NCI-H748 treated with DMSO at 0.1 percent for 48 hours (cell line): ENCODE measurements at places on chromosomes 3 and 15.
A peak's percentile ranks its signal among the peaks of the same experiment; 100 is the strongest.

DNA sequence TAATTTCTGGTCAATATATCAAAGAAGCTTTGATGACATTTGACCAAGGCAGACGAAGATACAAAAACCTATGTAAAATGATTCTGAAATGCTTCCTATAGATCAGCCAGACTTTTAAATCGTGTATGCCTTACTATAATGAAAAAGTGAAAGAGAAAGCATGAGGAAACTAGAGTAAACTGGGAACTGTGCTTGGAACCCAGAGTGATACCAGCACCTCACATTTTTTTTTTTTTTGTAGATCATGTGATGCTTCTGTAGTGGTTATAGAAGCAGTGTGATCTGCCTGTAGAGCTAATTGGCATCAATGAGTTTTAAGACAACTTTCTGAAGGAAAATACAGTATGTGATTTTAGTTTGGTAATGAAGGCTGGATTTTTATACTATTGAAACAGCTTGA, 150.7 kb downstream of the NLGN1 start:
- no peak for DNase-seq

DNA sequence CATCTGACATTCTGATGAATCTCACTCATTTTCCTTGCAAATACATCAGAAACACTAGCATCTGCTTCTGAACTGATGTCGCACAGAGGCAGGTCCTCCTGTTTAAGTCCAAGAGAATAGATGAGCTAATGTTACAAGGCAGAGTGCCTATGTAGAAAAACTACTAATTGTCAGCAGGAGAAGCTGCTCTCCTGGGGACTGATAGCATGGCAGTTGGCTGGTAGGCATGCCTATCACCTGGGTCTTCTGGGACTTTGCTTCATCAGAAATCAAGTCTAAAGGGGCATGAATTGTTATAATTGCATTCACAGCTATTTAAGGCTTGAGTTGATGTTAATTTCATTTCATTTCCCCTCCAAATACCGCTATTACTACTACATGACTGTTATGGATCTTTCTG, 457.2 kb downstream of the RAP2B start:
- no peak for DNase-seq

- no peak for DNase-seq
Measured at GRCh38 chr15:90287101-90287500, 21.6 kb downstream of the NGRN start.

GRCh38 chr3:146814601-146815315, 209.6 kb upstream of the PLSCR5 start:
- no peak for DNase-seq

GRCh38 chr15:55742498-55742926, 440 bp downstream of the PRTG start:
- no peak for DNase-seq

DNA sequence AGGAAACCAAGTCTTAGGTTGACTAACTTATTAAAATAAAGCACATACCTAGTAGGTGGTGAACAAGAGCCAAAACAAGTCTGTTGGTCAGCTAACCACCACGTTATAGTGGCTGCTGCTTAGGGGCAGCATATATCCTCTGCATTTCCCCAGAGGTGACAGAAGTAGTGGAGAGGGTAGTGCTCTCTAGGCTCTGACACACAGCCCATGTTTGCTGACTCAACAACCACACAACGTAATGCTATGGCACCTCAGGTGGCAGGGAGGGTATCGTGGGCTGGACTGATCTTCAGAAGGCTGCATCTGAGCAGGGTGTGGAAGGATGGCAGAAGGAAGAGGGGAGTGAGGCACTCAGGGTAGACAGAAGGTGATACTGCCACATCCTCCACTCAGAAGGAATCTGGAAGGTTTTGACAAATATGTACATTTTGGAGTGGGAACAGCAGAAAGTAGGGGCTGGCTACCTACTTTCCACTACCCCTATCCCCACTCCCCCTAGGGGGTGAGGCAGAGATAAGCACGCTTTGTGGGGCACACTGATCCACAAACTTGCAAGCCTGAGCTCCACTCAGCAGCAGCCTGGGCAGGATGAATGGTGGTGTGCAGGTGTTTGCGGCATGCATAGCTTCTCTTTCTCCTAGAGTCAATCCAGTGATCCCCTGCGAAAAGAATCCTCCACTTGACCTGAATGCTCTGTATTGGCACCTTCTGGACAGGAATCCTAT, 178.1 kb downstream of the RORA start:
- DNase-seq: no peak

GRCh38 chr15:28017423-28017924, 81.6 kb downstream of the OCA2 start:
- DNase-seq: no peak

- peak; percentile 3 for DNase-seq
Measured at GRCh38 chr3:24303057-24303754, 191.4 kb downstream of the THRB start.

- no peak for DNase-seq
Measured at GRCh38 chr3:43289401-43289800, 3.1 kb downstream of the SNRK start.

- peak; percentile 58 for DNase-seq
Measured at GRCh38 chr15:64246364-64247189, 83.8 kb upstream of the PPIB start.

GRCh38 chr3:78507196-78507984, 1260.4 kb downstream of the ROBO1 start:
- DNase-seq: no peak
